ENCODE measurements at places on chromosomes 12 and 14.

GRCh38 chr12:80716696-80717469 lies at the start of gene MYF5:
Gene MYF5, plus strand, starts transcription at chr12:80716912. Its CDS starts 152 bp downstream, at chr12:80717064.
- no peak for DNase-seq

GRCh38 chr14:57848786-57849185 lies 17.1 kb downstream of the SLC35F4 start:
- no peak for DNase-seq

DNA sequence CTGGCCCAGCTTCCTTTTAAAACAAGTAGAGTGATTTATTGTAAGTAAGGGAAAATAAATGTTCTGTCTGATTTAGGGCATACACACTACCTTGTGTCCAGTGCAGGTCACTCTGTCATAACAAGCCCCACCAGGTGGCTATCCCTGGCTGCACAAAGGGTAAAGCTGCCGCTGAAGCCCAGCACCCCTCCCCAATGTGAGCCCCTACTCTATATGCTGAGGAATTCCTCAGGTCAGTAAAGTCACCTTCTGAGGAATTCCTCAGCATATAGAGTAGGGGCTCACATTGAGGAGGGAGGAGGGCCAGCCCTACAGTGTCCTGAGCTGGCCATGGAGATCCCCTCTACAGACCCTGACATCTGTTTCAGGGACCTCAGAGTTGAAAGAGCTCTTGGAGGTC lies 67.2 kb downstream of the TBC1D30 start:
- DNase-seq, result no peak

GRCh38 chr12:67069451-67070306 lies 199.5 kb upstream of the CAND1 start:
- DNase-seq, result peak; percentile 25

DNA sequence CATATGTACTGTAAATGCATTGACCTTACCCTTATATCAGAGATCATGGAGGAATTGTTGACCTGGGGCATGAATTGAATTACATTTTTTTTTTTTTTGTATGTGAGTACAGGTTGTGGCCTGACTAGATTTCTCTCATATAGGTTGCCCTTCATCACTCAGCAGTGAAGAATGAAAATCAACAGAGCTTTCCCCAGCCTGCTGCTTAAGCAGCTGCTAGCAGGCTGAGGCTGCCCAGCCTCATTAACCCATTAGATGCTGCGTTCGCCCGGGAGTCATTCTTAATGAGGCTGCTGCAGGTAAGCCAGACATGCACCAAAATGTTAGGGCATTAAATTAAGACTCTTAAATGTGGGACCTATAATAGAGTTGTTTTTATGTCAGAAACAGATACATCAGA lies 236.0 kb downstream of the ETNK1 start:
- DNase-seq, result no peak

- no peak for DNase-seq
Measured at GRCh38 chr12:50200552-50201273, 33.5 kb upstream of the CERS5 start.

- no peak for DNase-seq
Measured at GRCh38 chr12:31773223-31773750, 44.5 kb upstream of the AMN1 start.

- DNase-seq, result no peak
Measured at GRCh38 chr14:88196925-88197324, 126.1 kb downstream of the KCNK10 start.

GRCh38 chr12:66453120-66453519 lies 150.8 kb downstream of the HELB start:
- DNase-seq, result no peak

GRCh38 chr12:20003252-20003651 lies 365.1 kb upstream of the PDE3A start:
- no peak for DNase-seq

- no peak for DNase-seq
Measured at GRCh38 chr14:91307652-91308051, 63.1 kb upstream of the GPR68 start.

GRCh38 chr14:104295681-104296387 lies 157.4 kb downstream of the KIF26A start:
- no peak for DNase-seq

DNA sequence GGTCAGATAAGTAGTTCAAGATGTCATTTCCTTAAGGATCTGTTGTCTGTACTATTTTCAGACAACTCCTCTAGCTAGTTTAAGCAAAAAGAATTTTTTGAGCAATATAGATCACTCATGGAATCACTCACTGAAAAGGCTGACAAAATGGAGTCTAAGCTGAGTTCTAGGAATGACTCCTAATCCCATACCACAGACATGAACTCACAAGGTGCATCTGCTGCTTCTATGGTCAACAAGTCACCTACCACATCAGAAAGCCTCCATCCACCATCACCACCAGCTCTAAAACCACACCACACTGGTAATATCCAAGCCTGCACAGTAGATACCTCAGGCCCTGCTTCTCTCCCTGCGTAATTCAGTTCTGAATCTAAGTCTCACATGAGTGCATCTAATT lies 33.0 kb downstream of the PWP1 start:
- no peak for DNase-seq

GRCh38 chr14:36503771-36504741 lies 16.0 kb downstream of the NKX2-1 start:
- no peak for DNase-seq

GRCh38 chr12:61999311-61999710 lies 260.9 kb upstream of the USP15 start:
- no peak for DNase-seq
